ENCODE measurements at places on chromosomes 2 and 18. TPM values are rescaled to one million over a fixed set of nuclear protein-coding genes. Genes with fewer than 3 reads are reported as not detected.

The NOP58 gene
- total RNA-seq: 67.2 TPM

- no peak for DNase-seq
These were observed 142.8 kb downstream of the TMEM17 start for GRCh38 chr2:62363166-62363565.

DNA sequence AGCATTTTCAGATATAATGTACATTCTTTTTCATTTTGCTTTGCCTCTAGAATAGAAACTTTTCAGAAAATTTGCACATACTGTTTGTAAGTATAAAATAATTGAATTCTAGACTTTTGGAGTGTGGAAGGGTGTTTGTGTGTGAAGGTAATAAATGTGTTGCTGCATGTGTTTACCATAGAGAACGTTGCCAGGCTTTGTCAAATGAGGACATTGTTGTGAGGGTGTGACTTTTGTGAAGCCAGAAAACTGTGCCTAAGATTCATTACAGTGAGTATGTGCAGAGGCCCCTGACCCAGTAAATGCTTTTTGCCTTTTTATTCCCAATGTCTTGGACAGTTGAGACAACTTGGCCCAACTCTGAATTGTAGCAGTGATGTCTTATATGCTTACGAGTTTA lies 30.4 kb upstream of the EPB41L5 start:
- no peak for DNase-seq

- no peak for DNase-seq
These were observed 683.1 kb upstream of the ACVR2A start for GRCh38 chr2:147161746-147162145.

All from HT-29 (cell line).